Fibroblast of skin of scalp (primary cell): ENCODE measurements at places on chromosomes 1 and 21.

DNA sequence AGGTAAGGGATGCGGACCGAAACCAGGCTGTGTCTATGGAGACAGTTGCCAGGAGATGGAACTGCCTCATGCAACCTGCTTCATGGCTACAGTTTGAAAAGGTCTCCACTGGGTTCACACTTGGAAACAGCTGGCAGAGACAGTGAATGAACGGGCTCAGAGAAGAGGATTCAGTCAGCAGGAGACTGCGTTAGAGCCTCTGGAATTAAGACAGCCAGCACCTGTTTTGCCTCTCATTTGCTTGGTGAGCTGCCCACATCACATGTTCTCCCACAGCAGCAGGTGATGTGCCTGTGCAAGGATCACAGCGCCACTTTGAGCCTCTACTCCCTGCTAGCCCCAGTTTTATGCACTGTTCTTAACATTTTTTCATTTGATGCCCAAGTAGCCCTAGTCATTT is 321.0 kb downstream of the PLPP3 start:
- DNase-seq = no peak

DNA sequence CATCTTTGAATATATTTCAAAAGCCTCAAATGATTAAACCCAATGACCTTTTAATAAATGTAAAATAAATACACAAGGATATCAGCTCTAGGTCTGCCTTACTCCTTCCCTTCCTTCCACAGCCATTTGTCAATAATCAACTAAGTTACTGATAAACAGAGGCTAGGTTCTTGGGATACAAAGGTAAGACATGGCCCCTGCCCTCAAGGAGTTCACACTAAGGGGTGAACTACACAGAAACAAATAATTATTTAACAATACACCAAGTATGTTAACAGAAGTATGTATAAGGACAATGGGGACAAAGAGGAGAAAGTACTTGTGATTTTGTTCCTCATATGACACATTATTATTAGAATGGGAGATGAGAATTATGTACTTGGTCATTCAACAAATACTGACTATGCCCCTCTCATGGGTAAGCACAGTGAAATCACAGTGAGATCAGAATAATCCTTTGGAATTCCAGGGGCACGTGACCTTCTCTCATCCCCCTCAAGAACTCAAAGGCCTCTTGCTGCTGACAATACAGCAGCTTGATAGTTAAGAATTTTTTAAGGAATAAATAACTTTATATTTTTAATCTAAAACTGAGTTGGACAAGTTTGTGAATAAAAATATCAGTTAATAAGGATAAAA is 40.2 kb downstream of the ATP1B1 start:
- no peak for DNase-seq

DNA sequence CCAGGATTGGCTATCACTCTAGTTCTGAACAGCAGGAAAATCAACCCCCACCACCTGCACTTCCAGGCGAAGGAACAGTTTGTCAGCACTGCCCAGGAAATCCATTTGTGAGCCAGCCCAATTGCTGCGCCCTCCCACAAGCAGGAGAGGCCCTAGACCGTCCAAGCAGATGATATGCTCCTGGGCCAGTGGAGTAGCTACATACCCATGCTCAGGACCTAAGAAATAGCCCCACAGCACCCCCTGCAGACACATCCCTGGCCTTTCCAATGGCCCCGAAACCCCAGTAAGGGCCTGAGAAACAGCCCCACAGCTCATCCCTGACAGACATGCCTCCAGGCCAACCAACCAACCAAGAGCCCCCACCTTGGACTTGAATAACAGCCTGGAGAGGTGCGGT is 111.5 kb upstream of the ZC3H11B start:
- DNase-seq = no peak

GRCh38 chr1:237249120-237249519 is 207.1 kb downstream of the RYR2 start:
- no peak for DNase-seq

DNA sequence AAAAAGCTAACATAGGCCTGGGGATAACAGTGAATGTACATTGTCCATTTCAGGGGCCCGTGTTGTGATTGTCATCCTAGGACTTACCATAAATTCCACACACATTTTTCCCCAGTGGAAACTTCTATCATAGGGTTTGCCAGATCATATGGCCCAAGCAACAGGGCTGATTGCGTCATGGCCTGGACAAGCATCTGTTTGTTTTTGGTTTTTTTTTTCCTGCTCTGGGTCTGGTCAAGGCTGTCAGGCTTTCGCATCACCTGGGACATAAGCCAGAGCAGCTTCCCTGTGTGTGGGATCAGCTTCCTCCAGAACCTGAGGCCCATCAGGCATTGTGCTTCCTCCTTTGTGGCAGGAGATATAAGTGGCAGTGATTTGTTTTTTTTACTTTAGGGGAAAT is 598.5 kb upstream of the USP24 start:
- peak; percentile 58 for DNase-seq

DNA sequence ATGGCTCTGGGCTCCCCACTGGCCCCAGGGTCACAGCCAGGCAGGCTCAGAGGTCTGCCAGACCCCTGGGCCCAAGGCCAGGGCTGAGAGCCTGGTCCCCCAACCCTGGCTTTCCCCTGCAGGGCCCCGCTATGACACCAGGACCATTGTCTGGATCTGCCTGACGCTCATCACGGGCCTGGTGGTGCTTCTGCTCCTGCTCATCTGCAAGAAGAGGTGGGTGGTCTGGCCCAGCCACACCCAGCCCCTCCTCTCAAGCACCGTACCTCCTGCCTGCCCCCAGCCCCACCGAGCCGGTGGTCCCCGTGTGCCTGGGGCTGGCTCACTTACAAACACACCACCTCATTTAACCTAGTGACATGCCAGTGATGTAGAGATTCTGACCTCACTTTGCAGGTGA is 31.8 kb downstream of the EPHA8 start:
- no peak for DNase-seq

DNA sequence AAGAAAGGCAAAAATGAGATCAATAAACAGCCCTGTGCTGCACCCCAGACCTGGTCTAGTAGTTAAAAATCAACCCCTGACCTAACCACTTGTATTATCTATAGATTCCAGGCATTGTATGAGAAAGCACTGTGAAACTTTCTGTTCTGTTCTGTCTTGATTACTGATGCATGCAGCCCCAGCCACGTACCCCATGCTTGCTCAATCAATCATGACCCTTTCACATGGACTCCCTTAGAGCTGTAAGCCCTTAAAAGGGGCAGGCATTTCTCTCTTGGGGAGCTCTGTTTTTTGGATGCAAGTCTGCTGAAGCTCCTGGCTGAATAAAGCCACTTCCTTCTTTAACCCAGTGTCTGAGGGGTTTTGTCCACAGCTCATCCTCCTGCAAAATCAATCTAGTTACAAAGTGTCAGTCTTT is 24.2 kb upstream of the CD34 start:
- no peak for DNase-seq

GRCh38 chr1:87669674-87670073 is 341.0 kb downstream of the LMO4 start:
- DNase-seq = no peak

GRCh38 chr1:189530162-189530561 is 947.5 kb downstream of the BRINP3 start:
- no peak for DNase-seq

- DNase-seq = peak; percentile 84
Measured at GRCh38 chr1:206839857-206840256, 25.6 kb upstream of the IL20 start.
